Activated CD4-positive, alpha-beta T cell treated with anti-CD3 and anti-CD28 coated beads, Interleukin-2, amount 10 ng/mL, durations not matched to agents 24 days and 14 days (primary cell): ENCODE measurements at places on chromosomes 1 and 21. TPM values are rescaled to one million over a fixed set of nuclear protein-coding genes. Genes with fewer than 3 reads are reported as not detected.

Gene HPCAL4
- total RNA-seq = 0.38 and 0.44 TPM in 2 replicates

Gene OLFM3
- total RNA-seq = not detected in 2 replicates

- H3K27ac ChIP-seq = no peak overlapping the region
- H3K27me3 ChIP-seq = peaks cover 2% of the 10 kb centered on the region
Measured at GRCh38 chr21:46168659-46169386, 13.4 kb upstream of the FTCD start.

DNA sequence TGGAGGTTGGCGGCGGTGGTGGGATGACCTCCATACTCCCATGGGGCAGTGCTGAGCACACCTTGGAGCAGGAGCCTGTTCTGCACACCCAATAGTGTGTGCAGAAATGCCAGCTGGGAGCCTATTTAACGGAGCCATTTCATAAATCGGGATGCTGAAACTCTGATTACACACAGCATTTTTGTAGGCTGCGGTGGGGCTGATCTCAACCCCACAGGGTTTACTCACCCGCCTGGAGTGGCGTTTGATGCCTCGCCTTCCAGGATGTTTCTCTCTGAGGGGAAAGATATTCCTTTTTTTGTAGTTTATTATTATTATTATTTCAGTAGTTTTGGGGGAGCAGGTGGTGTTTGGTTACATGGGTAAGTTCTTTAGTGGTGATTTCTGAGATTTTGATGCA lies 82.6 kb upstream of the WDR26 start:
- peaks cover 10% of the 10 kb centered on the region for H3K27me3 ChIP-seq
- DNase-seq = no peak

- no peak overlapping the region for H3K27ac ChIP-seq
- no peak overlapping the region for H3K4me3 ChIP-seq
- H3K36me3 ChIP-seq = no peaks in the 10 kb centered on the region
- H3K4me1 ChIP-seq = no peaks in the 10 kb centered on the region
- DNase-seq = no peak
Measured at GRCh38 chr1:232754930-232755329, 50.3 kb upstream of the MAP10 start.

- H3K27ac ChIP-seq = no peak overlapping the region
- DNase-seq = no peak
- H3K36me3 ChIP-seq = no peaks in the 10 kb centered on the region
- no peaks in the 10 kb centered on the region for H3K27me3 ChIP-seq
Measured at GRCh38 chr21:39727401-39728120, 17.4 kb upstream of the IGSF5 start.

DNA sequence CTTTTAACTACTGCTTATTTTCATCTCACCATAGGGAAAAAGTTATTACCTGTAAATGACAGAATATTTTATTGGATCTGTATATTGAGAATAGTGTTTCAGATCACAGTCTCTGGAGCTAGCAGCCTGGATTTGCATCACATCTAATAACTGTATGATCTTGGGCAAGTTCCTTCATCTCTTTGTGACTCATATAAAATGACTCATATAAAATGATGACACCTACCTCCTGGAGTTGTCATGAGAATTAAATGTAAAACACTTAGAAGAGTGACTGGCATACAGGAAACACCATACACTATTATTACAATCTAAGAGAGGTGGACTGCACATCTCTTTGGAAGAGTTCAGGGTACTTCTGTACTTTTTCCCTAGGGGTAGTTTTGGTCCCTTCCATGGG lies 421.3 kb downstream of the NEGR1 start:
- no peaks in the 10 kb centered on the region for H3K4me1 ChIP-seq
- H3K27me3 ChIP-seq = no peaks in the 10 kb centered on the region
- DNase-seq = no peak
- no peaks in the 10 kb centered on the region for H3K36me3 ChIP-seq
- no peak overlapping the region for H3K4me3 ChIP-seq
- no peak overlapping the region for H3K27ac ChIP-seq
